ENCODE measurements at places on chromosomes 5 and 9.

DNA sequence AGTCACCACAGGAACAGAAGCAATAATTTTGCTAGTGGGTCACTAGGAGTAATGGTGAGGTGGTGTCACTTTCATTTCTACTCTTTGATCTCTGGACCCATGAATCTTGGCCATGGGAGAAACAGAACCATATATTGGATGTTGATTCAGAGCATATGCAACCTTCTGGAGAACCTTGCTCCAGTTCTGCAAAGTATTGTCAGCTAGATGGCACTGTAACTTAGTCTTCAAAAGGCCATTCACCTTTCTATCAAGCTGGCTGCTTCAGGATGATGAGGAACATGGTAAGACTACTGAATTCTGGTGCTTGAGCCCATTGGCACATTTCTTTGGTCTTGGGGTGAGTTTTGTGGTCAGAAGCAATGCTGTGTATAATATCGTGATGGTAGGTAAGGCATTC lies 129.1 kb upstream of the FBN2 start:
- no peak for DNase-seq

DNA sequence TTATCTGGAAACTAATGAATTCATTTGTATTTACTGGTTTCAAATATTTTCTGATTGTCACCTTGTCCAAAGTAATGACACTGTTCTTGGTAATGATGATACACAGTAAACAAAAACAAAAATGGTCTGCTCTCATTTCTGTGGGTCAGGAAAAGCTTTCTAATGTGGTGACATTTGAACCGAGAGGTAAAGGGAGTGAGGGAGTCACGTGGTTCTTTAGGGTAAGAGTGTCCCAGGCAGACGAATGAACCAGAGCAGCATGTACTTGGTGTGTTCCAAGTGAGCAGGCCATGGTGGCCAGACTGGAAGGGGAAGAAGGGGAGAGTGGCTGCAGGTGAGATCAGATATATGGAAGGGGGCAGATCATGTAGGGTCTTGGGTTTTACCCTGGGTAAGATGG lies 247.0 kb upstream of the SLC30A5 start:
- no peak for DNase-seq

DNA sequence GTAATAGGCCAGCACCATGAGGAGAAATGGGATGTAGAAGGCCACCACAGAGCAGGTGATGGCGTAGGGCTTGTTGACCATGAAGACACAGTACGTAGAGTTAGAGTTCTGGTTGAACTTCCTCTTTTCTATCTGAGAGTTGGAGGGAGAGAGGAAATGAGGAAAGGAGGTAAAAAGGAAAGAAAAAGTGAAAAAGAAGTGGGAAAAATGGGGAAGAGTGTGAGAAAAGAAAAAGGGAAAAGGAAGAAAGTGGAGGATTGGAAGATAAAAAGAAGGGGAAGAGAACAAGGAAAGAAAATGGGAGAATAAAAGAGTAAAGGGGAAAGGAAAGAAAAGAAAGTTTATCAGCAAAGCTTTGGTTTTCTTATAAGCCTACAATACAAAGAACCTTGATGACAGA lies 126.1 kb downstream of the FBXO38 start:
- no peak for DNase-seq

DNA sequence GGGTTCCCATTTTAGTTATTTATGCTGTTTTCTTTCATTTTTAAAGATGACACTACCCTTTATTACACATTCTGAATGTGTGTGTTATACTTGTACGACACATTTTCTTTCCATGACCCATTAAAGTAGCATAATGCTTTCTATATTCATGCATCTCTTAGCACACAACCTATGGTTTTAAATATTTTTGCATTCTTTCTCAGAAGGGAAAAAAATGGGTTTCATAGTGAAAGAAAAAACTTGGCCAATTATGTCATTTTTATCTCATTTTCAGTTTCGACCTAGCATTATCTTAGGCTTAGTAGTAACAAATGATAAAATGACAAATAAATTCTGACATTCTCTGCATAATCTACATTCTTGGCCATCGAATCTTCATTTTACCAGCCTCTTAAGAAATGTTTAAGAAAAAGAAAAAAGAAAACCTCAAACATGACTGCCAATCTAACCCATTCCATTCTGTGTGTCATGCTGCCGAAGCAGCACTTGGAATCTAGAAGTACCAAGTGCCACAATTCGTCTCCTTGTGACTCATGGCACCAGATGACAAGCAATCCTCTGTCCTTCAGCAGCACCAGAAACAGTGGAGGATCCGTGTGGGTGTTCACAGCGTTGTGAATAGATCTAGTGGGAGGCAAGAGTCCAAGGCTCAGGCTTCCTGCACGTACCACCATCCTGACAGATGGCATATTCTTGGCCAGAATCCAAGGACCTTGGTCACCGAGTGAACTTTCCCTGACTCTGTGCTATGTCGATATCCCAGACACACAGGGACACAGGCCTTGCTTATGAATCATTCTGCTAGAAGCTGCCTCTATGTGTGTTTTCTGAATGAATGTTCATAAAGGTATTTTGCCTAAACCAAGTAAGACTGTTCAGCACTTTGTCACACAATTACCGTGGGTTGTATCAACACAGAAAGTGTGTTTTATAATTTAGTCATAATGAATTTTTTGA lies 502.7 kb downstream of the NR2F1-AS1 start:
- DNase-seq: no peak

- DNase-seq: no peak
These were observed 39.4 kb downstream of the LHX2 start for GRCh38 chr9:124050955-124051354.

DNA sequence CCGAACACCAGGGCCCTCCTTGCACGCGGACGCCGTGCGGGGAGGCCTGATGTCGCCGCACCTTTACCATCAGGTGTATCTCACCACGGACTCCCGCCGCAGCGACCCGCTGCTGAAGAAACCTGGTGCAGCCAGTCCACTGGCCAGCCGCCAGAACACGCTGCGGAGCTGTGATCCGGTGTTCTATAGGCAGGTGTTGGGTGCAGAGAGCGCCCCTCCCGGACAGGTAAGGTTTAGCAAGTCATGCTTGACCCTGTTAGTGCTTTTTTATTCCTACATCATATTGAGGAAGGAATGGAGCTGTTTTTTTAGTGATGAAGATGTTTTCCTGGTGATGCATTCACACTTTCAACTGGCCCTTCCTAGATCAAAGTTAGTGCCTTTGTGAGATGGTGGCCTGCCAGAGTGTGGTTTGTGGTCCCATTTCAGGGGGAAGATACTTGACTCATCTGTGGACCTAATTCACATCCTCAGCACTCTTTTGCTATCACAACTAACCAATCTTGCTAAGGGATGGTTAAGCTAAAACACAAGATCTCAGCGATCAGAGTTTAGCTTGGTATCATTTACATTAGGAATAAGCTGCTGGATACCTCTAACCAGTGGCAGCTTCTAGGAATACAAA lies 2.7 kb downstream of the PCDHGC3 start:
- no peak for DNase-seq

DNA sequence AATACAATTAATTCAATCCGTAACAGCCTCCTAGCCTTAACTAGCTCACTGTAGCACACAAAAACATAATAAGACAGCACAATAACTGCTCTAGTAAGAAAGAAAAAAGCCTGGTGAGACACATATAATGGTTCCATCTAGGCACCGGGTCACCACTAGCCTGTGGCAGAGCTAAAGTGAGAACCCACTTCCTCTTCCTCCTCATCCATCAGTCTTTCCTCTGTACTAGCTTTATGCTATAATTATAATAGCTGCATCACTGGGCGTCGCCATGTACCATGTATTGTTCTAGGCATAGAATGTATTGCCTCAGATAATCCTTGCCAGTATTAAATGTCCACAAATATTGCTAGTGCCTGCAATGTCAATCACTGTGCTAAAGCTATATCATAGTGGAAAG lies 23.1 kb downstream of the ADRB2 start:
- peak; percentile 10 for DNase-seq

GRCh38 chr5:93800988-93801811 lies 59.8 kb upstream of the POU5F2 start:
- no peak for DNase-seq

DNA sequence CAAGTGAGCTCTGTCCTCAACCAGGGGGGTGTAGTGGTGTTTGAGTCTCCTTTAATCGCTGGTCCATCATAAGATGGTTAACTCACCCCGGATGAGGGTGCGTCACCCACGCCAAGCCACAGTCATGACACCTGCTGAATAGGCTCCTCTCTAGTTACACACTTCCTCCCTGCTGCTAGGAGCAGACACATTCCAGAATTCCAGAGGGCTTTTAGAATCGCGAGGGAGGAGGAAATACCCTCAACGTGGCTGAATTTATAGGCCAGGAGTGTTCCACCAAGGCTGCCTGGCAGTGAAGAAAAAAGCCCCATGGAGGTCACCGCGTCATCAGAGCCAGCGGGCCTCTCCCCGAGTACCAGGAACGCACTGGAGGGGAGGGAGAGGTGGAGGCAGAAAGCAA lies 5.1 kb downstream of the GLRX start:
- DNase-seq: peak; percentile 36

DNA sequence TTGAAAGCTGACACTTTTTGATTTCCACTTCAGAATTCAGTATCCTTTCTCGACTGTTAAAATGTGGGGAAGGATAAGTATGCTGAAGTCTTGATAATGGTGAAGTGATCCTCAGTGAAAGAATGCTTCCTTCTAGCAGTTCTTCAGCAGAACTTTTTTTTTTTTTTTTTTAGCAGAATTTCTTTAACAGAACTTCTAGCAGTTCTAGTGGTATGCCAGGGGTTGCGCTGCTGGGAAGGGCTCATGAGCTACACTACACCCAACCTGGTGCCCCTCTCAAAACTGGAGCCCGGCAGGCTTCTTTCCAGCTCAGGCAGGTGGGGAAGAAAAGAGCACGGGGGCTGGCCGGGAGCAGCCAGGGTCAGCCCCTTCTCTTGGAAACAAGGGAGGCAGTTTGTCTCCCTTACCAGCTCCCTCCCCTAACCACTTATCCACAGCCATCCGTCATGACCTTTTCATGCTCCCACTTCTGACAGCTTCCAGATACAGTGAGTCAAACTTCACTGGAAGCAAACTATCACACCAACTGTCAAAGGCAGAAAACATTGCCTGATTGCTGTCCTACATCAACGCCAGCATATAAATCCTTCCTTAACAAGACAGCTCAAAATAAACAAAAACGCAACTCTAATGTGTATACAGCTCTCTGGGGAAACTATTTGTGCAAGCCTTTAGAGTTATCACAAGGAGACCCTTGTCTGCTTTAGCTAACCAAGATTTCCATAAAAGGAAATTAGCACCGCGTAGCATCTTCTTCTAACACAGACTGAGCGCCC lies 211.5 kb downstream of the GAPVD1 start:
- DNase-seq: no peak

- no peak for DNase-seq
These were observed 60.3 kb downstream of the RICTOR start for GRCh38 chr5:39013938-39014337.

GRCh38 chr5:133890314-133890713 lies 78.1 kb downstream of the C5orf15 start:
- DNase-seq: no peak

GRCh38 chr9:126420643-126421564 lies 94.3 kb downstream of the MVB12B start:
- no peak for DNase-seq

GRCh38 chr9:19074229-19074628 lies 25.0 kb downstream of the RRAGA start:
- DNase-seq: no peak

DNA sequence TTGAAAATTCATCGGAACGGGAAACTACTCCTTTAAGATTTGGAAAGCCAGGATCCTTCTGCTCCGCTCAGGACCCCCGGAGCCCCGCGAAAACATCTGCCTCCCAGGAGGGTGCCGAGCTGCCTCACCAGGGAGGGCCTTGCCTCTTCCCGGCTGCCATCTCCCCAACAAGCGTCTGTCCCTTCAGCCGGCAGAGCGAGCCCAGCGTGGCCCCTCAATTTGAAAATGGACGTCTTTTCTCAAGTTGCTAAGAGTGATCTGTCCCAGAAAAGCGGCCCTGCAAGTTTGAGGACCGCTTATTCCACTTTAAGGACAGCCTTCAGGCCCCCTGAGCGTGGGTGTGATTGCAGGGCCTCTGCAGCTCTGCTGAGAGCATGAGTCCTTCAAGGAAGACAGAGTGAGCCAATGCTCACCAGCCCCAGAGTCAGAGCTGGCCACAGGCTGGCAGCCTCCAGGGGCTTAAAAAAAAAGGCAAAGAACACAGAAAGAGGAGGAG lies 101.3 kb downstream of the PHF2 start:
- no peak for DNase-seq

DNA sequence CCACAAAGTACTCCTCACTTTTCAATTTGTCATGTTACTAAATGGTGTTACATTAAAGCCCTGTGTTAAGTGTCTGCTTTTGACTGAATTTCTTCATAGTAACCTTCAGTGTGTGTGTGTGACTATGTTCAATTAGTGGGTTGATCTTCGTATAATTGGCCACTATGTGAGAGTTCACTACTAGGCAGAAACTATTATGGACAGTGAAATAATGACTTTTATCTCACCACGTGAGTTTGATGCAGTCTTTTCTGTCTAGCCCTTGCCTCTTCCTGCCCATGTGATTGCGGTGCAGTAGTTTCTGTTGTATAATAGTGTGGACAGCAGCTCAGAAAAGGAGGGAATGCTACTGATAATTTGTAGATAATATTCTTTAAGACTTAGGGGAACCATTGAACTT lies 1.8 kb upstream of the MAML1 start:
- DNase-seq: no peak

- no peak for DNase-seq
These were observed 2287.4 kb upstream of the WWC1 start for GRCh38 chr5:166004006-166004405.

- DNase-seq: no peak
These were observed 9.2 kb downstream of the ENC1 start for GRCh38 chr5:74631081-74631953.

DNA sequence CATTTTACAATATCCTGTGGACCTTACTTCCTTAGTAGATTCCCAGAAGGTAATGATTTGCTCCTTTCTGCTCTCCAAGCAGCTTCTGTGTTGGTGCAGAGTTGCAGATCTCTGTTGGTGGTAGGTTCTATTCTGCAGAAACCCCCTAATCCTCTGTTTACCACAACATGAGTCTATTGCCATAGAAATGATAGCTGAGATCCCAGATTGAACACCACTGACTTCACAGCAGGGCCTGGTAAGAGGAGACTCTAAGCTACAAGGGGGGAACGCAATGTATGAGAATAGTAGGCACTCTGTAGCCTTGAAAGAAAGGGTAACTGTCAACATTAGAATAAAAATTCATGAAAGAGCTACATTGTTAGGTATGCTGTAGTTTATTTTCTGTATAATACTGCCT lies 59.5 kb downstream of the MUSK start:
- no peak for DNase-seq

DNA sequence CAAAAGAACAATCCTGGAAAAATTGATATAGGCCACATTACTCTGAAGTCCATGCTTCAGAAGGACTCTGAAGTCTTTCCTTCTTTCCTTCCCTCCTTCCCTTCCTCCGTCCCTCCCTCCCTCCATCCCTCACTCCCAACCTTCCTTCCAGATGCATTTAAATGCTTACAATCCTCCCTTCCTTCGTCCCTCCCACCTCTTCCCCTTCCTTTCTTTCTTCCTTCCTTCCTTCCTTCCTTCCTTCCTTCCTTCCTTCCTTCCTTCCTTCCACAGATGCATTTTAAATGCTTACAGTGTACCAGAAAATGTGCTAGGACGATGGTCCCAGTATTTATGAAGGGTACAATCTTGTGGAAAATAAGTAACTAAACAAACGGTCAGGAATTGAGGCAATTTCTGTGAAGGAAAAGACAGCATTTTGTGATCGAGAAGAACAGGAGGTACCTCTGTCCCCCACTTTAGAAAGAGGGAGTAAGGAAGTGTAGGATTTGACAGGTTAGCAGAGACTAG lies 181.3 kb upstream of the TUT7 start:
- DNase-seq: no peak

Data from CD4-positive, alpha-beta T cell (primary cell).